Activated CD8-positive, alpha-beta T cell treated with anti-CD3 and anti-CD28 coated beads, Interleukin-2, amount 10 ng/mL, durations not matched to agents 7 days and 5 days (primary cell): ENCODE measurements at places on chromosomes 1 and 21. TPM values are rescaled to one million over a fixed set of nuclear protein-coding genes. Genes with fewer than 3 reads are reported as not detected.

ELF3 gene
- total RNA-seq, result 0.42 TPM

IL20 gene
- not detected for total RNA-seq

C1orf115 gene
- 0.08 TPM for total RNA-seq

GRCh38 chr1:173424143-173424542, 53.0 kb upstream of the PRDX6 start:
- no peak for DNase-seq

DNA sequence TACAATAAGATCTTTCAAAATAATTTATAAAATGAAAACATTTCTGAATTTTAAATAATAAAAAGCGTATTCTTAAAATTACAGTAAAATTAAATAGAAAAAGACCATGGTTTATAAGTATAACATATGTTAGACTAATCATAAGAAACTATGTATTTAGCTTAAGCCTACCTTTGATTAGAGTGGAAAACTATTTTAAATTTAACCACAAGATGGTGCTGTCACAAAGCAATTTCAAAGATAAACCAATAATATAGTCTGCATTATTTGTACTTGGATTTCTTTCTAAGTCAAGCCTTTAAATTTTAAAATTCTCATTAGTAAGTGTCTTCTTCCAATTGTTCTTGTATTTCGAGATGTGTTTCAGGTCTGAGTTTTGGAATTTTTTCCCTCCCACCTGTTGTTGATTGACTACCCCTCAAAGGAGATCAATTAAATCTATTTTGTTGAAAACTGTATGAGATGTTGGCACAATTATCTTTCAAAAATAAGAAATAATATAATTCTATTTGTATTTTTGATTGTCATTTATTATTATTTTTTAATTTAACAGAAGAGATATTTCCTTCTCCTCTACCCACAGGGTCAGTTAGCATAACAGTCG, 459.8 kb downstream of the KCNT2 start:
- no peak for DNase-seq
